NCI-H1417 treated with DMSO at 0.1 percent for 48 hours (cell line): ENCODE measurements at places on chromosomes 2 and 18.

DNA sequence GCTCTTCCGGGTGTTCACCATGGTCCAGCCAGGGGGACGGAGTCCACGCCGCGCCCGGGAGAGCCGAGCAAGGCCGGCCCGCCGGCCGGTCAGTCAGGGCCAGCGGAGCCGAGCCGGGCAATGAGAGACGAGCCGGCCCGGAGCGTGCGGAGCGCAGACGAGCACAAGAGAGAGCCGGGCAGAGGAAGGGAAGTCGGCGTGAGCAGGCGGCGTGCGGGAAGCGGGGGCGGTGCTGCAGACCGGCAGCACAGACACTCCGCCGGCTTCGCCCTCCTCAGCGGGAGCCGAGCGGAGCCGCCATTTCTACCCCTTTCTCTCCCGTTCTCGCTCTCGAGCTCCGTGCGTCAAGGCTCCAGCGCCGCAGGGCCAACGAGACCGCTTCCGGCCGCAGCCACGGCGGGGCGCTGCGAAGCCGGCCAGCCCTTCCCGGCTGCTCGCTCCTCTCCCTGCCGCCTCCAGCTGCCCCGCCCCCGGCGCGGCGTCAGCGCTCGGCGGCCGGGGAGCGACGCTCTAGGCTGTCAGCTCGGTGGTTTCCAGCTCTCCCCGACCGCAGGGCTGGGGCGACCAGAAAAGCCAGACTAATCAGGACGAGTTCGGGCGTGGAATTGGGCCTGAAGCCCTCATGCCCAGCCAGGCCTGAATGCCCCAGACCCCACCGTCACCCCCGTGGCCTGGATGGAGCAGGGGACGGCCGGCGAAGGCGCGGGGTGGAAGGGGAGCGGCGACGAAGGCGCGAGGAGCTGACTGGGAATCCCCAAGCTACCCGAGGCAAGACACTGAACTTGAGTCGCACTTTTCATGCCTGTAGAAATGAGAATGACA, at the start of gene ATAD2B:
ATAD2B (minus strand) TSS at position 374 of the 822 bp plus-strand sequence; CDS start at position 21, 353 bp downstream.
- DNase-seq = peak; percentile 80

GRCh38 chr18:45838302-45839070, 13.0 kb downstream of the SIGLEC15 start:
- DNase-seq = no peak

DNA sequence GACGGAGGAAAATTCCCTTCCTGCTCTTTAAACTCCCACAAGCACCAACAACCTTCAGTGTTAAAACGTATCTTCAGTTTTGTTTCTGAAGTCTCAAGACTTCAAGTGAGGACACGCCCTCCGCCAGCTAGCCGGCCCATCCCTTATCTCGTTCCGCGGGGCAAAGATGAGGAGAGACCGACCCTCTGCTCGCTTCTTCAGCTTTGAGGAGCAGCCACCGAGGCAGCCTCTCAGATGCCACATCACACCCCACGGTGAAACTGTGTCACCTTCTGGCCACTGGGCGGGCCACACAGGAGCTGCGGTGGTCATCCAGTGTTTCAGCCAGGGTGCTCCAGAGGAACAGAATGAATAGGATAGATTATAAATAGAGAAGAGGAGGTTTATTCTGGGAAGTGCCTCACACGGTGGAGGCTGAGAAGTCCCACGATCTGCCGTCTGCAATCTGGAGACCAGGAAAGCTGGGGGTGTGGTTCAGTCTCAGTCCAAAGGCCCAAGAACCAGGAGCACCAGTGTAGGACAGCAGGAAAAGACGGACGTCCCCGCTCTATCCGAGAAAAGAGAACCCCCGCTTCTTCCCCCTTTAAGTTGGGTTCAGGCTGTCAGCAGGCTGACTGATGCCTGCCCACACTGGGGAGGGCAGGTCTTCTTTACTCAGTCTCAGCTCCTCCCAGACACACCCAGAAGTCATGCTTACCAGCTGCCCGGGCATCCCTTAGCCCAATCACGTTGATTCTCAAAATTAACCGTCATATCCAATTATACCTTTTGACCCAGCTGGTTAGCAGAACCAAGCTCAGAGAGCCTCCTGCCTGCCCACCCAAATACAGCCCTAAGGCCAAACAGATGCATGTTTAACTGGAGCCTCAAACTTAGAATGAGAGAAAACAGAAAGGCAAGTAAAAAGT, 399.7 kb upstream of the ID2 start:
- DNase-seq = no peak

- no peak for DNase-seq
These were observed 834 bp upstream of the BUB1 start for GRCh38 chr2:110678457-110679336.

DNA sequence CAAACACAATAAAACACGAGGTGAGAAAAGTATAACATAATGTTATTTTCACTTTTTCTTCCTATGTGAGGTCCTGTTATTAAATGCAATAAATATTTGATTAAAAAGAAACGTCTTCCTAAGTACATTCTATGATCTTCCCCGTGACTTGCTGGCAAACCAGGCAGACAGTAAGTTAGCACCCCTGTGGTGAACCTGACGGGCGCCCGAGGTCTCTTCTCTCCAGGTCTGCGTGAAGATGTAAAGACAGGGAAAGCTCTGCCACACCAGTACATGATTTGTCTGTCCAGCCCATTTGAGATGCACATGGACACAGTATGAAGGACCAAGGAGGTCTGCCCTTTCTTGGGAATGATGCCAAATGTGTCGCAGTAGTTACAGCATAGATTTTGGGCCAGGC, 57.6 kb downstream of the PTH2R start:
- no peak for DNase-seq

- no peak for DNase-seq
These were observed 98.2 kb upstream of the B3GNT7 start for GRCh38 chr2:231297108-231297908.

DNA sequence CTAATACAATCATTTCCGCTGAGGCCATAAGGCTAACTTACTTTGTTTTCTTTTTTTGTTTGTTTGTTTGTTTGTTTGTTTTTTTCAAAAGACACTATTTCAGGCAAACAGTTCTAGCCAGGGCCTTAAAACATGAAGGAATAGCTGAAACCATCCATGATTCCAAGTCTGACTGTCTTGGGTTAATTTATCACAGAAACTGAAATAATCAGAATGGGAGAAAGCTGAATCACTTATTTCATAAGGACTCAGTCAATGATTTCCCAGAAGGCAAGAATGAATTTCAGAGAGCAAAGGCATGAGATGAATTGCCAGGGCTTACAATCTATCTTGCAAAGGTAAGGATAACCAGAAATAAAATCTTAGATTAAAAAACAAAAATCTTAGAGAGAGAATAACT, 1315.1 kb downstream of the SUCLG1 start:
- DNase-seq = no peak

GRCh38 chr2:71530641-71531332, 77.4 kb downstream of the DYSF start:
- no peak for DNase-seq

- no peak for DNase-seq
These were observed 475.6 kb downstream of the TDRD15 start for GRCh38 chr2:21599417-21599816.

- no peak for DNase-seq
These were observed 887.2 kb upstream of the LRATD1 start for GRCh38 chr2:13745330-13745729.

GRCh38 chr18:34522603-34523002, 187.5 kb upstream of the DTNA start:
- no peak for DNase-seq
